ENCODE measurements at places on chromosomes 3 and 15. TPM values are rescaled to one million over a fixed set of nuclear protein-coding genes. Genes with fewer than 3 reads are reported as not detected.

GRCh38 chr3:106823701-106824100 lies 553.5 kb upstream of the CCDC54 start:
- no peak for DNase-seq

DNA sequence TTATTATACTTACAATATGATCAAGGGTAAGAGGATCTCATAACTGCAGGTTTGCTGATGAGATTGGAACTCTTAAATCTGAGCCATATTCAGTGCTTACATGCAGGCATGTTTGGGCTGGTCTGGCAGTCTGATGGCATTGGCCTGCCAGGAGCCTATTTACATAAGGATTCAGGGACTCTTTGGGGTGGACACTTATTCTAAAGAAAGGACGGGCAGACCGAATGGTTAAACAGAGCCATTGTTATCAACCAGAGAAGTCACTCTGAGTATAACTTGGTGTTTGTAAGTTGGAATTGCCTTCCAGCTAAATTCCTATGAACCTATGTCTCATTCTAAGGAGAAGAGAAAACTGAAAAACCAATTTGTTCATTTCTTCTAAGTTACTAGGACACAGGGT lies 932.8 kb downstream of the IGSF11 start:
- no peak for DNase-seq

- no peak for DNase-seq
These were observed 309.7 kb downstream of the SLC9A9 start for GRCh38 chr3:143538577-143538981.

The CD96 gene
- polyA plus RNA-seq = 27.0 TPM

The RGMA gene
- polyA plus RNA-seq = 5.7 TPM

The POLR2M gene
- 32.5 TPM for polyA plus RNA-seq

GRCh38 chr3:127889976-127890650 lies 24.9 kb upstream of the KBTBD12 start:
- no peak for DNase-seq

The EAF2 gene
- 18.0 TPM for polyA plus RNA-seq

GRCh38 chr3:77326586-77326985 lies 286.7 kb downstream of the ROBO2 start:
- DNase-seq = no peak

- no peak for DNase-seq
These were observed 5.3 kb downstream of the CEP152 start for GRCh38 chr15:48805591-48805990.

DNA sequence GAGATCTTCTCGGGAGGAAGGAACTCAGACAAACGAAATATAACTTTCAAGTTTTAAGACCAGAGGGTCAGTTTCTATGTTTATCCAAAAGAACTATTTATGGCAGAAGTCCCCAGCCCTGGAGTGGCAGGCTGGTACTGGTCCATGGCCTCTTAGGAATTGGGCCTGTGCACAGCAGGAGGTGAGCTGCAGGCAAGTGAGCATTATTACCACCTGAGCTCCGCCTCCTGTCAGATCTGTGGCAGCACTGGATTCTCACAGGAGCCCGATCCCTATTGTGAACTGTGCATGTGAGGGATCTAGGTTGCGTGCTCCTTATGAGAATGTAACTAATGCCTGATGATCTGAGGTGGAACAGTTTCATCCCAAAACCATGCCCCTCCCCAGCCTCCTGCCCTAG lies 14.3 kb upstream of the HPS3 start:
- DNase-seq = no peak

The GMNC gene
- 0.11 TPM for polyA plus RNA-seq

- DNase-seq = no peak
These were observed 56.0 kb upstream of the SNRPN start for GRCh38 chr15:24898715-24899272.

DNA sequence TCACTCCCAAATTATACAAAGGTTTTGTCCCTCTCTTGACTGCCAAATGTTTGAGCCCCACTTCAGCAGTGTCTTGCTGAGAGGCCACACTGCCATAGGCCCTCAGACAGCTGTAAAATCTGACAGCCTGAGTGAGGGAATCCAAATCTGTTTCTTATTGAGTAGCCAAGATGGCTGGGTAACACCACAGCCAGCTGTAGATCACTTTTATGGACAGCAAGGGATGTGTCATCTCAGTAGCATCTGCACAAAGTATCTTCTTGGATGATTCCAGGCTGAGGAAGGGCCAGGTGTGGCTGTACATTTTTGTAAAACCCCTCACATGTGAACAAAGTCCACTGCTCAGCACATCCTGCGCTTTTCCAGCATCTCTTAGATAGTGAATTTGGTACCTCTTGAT lies 237.0 kb upstream of the LRTM1 start:
- DNase-seq = no peak

- no peak for DNase-seq
These were observed 256.3 kb downstream of the SCAPER start for GRCh38 chr15:76648732-76649444.

The CCDC39 gene
- polyA plus RNA-seq = 0.02 TPM

DNA sequence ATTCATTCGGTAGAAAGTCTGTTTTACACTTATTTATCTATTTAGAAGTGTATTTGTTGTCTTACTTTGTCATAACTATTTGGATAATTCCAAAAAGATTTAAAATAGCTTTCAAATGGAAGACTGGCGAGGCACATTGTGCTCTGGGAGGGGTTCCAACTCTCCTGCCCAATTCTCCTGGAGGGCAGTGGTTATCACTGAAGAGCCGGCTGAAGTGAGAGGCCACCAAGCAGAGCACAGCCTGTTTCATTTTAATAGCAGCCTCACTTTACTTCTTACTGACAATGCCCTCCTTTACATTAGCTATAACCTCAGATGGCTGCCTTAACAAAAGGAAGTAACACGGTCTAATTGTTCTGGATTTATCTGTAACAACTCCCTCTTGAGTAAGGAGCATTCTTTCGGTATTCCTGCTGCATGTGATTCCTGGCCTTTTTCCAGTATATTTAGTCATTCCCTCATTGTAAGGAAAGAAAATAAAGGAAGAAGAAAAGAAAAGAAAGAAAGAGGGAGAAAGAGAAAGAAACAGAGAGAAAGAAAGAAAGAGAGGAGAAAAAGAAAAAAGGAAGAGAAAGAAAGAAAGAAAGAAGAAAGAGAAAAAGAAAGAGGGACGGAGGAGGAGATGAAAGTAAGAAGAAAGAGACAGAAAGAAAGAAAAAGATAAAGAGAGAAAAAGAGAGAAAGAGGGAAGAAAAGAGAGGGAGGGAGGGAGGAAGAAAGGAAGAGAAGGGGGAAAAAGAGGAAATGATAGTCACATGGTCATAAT lies 339.8 kb upstream of the WNT5A start:
- DNase-seq = no peak

The PIERCE2 gene
- polyA plus RNA-seq = 6.0 TPM

- DNase-seq = no peak
These were observed 27.9 kb upstream of the PDE8A start for GRCh38 chr15:84953726-84954125.

- no peak for DNase-seq
These were observed 52.2 kb downstream of the ABHD5 start for GRCh38 chr3:43742920-43743319.

DNA sequence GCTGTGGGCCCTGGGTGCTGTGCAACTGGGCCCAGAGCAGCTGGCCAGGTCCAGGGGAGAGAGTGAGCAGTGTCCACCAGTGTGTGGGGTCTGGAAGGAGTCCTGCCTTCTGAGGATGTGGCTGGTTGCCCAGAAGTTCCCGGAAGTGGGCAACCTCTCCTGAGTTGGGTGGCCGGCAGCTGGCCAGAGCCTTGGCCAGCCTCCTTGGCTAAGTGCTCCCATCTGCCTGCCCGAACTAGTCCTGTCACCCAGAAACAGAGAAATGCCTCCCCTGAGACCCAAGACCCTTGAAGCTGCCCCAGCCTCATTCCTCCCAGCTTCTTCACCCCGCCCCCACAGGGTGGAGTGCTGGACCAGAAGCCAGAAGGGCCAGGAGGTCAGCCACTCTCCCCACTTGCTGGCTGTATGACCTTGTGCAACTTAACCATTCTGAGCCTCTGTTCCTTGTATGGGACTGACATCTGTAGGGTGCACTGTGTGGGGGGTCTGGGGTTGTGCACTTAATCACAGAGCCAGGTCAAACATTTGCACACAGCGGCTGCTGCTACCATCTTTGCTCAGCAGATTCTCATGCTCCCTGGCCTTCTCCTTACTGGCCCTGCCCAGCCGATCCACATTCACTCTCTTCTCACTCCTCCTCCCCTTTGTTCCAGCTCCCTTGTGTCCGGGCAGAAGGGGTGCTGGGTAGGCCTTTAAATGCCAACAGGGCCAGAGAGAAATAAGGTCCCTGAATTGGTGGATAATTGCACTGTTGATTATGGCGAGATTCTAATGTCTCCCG lies 7.5 kb upstream of the ALAS1 start:
- no peak for DNase-seq

DNA sequence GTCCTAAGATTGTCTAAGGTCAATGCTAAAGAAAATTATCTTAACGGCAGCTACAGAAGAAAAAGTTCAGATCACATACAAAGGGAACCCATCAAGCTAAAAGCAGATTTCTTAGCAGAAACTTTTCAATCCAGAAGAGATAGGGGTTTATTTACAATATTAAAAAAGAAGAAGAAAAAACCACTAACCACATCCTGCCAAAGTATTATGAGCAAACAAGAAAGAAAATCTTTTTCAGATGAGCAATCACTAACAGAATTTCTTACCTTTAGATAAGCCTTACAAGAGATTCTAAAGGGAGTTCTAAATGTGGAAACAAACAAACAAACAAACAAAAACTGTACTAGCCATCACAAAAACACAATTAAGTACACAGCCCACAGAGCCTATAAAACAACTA lies 1015.8 kb upstream of the EPHA6 start:
- no peak for DNase-seq

DNA sequence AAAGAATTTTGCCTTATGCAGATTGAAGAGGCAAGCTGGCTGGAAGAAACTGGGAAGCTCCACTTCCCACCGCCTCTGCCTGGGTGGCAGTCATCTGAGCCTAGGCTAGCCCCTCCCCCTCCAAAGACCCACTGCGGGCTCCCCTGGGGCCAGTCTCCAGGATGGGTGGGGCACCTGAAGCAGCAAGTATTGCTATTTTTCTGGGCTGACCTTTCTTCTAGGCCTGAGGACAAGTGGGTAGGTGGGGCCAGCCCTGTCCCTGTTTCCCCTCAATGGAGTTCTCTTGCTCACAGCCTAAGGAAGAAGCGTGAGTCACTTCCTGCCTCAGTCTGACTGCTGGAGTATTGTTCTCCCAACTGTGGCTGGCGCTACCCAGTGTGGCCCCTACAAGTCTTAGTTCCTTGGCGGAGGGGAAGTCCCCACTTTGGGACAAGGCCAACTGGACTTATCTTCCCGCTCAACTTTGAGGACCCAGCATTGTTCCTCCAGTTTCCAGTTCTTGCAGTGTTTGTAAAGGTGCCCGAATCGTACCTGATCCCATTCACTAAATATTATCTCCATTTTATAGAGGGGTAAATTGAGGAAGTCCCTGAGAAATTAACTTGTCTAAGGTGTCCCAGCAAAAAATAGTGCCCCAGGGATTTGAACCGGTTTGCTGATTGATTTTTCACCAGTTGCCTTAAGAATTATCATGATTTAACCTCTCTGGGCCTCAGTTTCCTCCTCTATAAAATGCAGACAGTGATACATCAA lies 1.4 kb downstream of the FURIN start:
- DNase-seq = peak; percentile 56

The TJP1 gene
- polyA plus RNA-seq = 11.5 TPM

The SUCNR1 gene
- polyA plus RNA-seq = 0.64 TPM

The DLEC1 gene
- 0.52 TPM for polyA plus RNA-seq

- DNase-seq = no peak
These were observed 223.1 kb downstream of the RBMS3 start for GRCh38 chr3:29503958-29504357.

The CSTA gene
- polyA plus RNA-seq = 292 TPM

DNA sequence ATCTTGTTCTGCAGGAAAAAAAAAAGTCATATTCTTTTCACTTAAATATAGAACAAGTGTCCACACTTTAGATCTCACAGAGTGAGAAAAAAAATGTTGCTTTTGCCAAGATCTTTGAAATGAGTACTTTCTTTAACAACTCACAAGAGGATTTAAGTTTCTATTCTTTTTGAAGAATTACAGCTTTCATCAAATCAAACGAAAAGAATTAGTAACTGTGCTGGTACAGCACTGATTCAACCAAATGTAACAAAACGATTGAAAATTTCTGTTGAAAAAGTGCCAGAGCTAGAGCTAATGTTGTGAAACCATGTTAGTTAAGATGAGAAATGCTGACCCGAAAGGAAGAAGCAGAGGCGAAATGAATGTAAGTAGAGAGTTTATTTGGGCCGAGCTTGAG lies 300.2 kb downstream of the GABRB3 start:
- no peak for DNase-seq

The CLCN2 gene
- polyA plus RNA-seq = 7.0 TPM

GRCh38 chr15:78987556-78988360 lies 42.9 kb upstream of the CTSH start:
- no peak for DNase-seq

DNA sequence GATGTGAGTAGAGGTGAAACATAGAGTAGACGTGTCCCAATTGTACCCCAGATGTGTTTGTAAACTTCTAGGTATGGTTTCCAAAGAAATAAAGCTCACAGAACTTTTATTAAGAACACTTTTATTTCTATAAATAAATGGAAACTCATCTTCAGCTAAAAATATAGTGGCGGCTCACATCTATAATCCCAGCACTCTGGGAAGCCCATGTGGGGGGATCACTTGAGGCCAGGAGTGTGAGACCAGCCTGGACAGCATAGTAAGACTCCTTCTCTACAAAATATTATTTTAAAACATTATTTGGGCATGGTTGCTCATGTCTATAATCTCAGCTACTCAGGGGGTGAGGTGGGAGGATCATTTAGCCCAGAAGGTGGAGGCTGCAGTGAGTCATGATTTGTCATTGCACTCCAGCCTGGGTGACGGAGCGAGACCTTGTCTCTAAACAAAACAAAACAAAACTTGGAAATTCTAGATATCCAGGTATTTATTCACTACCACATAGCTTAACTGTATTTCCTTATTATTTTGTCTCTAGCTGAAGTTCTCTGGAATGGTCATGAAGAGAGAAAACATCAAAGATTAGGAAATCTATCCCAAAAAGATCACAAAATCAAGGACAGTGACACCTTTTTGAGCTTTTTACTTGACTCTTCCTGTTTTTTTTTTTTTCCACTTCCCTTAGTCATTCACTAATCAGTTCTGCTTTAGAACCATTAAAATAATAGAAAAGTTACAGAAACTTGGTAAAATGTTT lies 258.1 kb downstream of the TIGIT start:
- DNase-seq = no peak

DNA sequence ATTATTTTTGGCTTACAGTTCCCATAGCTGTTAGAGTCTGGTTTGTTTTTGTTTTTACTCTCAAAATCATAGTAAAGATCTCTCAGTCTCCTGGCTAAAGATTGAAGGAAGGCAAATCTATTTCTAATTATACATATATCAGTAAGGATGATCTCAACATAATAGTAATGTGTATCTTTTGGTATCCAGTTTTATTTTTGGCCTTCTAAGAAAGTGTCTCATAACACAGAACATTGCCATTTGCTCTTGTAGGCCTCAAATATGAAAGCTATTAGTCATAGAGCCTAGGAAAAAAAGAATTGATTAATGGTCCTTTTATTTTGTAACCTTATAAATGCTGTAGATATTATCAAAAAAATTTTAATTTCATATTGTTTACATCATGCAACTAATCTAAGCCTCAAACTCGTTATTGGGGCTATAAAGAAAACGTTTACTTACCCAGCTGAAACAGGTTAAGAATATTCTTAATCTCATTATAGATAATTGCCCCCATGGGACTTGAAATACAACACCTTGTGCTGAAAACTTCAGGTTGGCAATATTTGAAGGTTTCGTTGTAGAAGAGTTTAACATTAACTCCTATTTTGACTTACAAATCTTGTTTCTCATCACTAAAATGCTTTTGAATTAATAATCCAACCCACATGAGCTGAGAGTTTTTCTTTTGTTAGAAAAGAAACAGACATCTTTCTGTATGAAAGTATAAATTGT lies 16.7 kb downstream of the FBXO45 start:
- no peak for DNase-seq

The SCG5 gene
- 3.4 TPM for polyA plus RNA-seq

The EPHA3 gene
- 0.73 TPM for polyA plus RNA-seq
